ENCODE measurements at places on chromosomes 6 and 20.

DNA sequence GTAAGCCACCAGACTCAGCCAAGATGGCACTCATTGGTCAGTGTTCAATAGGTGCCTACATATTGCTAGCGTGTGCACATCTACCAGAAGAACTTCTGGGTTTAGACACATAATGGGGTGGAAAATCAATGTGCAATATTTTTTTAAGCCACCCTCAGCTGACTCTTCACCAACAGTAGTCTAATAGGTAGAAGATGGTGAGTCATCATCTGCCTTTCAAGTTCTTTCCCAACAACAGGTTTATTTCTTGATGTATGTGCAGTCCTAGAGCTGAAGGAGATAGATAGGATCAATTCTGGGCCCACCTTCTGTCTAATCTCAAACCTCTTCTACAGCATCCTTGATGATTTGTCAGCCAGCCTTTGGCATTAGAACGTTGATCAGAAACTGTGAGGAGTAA lies 41.3 kb downstream of the IRAK1BP1 start:
- no peak for DNase-seq

- no peak for DNase-seq
Measured at GRCh38 chr20:64206614-64207013, 42.4 kb downstream of the MYT1 start.

DNA sequence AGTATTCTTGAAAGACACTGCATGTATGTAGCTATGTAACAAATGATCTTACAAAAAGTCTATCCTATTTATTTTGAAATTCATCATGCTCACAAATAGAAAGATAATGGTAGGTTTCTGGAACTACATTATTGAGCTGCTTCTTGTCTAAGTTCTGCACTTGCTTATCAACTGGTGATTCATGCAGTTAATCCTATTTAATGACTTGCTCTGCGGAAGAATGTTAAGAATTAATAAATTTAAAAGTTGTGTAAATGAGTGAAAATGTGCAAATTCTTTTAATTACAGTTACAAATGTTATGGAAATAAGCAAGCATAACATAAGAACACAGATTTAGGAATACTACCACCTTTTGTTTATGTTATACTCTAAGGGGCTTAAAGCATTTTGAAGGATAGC lies 67.1 kb upstream of the MCM9 start:
- no peak for DNase-seq

GRCh38 chr20:22379472-22379871 lies 204.9 kb downstream of the FOXA2 start:
- no peak for DNase-seq

DNA sequence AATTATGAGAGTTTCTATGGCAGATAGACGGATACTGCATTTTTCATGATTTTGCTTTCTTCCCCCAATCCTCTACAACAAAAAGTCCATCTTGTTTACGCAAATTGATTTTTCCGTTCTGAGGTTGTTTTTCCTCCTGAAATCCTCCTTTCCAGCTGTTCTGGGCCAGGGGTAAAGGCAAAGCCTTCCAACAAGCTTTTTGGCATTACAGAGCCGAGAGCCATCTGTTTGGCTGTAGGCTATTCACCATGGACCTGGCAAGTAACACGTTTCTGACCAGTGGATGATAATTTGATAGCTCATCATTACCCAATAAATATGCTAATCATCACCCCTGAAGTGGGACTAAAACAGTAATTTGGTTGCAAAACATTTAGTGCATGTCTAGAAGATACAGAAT lies 226.5 kb downstream of the CBLN4 start:
- no peak for DNase-seq

GRCh38 chr6:18431581-18431980 lies 44.4 kb downstream of the RNF144B start:
- DNase-seq, result no peak

- DNase-seq, result no peak
Measured at GRCh38 chr6:168149015-168149414, 70.0 kb upstream of the FRMD1 start.

DNA sequence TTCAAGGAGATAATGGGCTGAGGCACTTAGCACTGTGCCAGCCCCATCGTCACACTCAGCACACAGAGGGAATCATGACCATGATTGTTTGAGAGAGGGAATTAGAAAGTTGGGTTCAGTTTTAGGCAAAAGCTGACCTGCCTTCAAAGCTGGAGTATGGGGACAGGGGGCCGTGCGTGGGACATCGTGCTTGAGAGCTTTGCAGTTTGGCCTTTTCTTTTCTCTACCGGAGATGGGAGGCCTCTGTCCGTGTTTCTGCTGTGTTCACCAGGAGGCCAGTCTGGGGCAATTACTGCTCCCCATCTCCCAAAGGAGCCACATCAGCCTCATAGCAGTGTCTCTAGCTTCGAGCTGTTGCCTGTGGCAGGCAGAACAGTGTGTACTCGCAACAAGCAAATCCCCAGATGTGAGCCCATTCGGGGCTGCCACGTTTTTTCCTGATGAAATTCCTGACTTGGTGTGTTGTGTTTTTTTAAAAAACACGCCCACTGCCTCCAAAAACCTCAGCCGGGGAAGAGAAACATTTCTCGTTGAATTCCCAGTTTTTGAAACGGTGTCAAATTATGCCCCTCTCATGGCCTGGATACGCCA lies 20.2 kb downstream of the EYA2 start:
- no peak for DNase-seq

GRCh38 chr6:69729870-69730449 lies 66.8 kb downstream of the LMBRD1 start:
- DNase-seq, result no peak

DNA sequence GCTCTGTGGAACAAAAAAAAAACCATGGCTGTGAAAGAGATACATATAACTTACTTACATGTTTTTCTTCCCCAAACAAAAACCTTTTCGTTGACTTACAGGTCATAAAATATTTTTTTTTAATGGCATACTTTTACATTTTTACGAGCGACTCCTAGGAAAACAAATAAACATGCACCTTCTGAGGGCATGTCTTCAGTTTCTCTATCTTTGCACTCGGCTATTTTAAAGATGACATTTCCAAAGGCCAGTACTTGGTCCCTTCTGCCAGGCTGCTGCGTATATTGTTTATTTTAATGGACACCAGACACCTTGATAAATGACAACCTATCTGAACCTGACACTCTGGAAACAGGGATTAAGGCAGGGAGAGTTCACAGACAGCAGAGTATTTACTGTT lies 49.4 kb downstream of the PIGU start:
- no peak for DNase-seq

GRCh38 chr20:36167902-36168503 lies 13.5 kb downstream of the EPB41L1 start:
- no peak for DNase-seq

DNA sequence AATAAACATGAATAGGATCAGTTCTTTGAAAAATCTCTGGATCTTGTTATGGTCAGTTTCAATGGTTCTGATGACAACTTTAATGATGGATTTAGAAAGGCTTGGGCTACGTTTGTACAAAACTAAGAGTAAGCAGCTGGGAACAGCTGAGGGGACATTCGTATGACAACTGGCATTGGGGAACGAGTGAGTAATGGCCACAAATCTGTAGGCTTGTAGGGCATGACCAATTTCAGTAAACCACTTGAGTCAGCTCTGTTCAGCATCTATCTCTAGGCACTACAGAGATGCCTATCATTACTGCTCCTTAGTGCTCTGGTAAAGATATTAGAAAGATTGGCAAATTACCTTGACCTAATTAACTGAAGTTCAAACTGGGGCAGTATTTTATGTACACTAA lies 1375.6 kb downstream of the EPHA7 start:
- DNase-seq, result no peak

DNA sequence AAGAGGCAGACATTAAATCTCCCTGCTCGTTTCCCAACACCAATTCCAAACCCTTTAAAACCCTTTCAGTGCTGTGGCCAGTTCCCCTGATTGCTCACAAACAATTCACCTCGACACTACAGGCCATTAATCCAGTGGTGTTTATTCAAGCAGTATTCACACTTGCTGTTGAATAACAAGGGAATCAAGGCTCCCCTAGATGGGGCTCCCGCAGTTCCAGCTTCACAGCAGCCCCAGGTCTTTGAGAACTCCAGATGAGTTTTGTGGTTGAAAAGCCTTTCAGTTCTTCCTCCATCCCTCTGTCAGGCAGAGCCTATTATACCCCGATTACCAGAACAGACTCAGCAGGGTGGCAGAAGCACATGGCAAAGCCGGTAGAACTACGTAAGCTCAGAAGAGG lies 36.2 kb downstream of the JAG1 start:
- DNase-seq, result no peak

DNA sequence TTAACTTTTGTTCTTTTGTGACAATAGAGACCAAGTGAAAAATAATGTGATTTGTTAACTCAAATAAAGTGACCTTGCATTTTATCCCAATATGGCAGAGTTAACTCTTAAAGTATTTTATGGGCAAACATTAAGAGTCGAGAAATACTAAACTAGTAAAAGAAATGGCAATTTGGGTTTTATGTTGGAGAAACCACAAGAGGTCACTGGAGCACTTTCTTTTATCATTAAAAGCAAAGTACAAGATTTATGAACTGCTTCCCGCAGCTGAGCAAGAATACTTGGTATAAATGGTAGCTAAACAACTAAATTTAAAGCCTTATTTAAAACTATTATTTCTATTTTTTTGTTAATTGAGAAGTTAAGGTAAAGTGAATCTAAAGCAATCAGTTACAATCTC lies 33.5 kb upstream of the MCM9 start:
- DNase-seq, result no peak

GRCh38 chr6:5617179-5617578 lies 355.9 kb downstream of the FARS2 start:
- DNase-seq, result no peak

- DNase-seq, result peak; percentile 46
Measured at GRCh38 chr6:26286168-26286877, 78.7 kb upstream of the BTN3A2 start.

- DNase-seq, result no peak
Measured at GRCh38 chr20:10476319-10476724, 41.2 kb downstream of the SLX4IP start.

DNA sequence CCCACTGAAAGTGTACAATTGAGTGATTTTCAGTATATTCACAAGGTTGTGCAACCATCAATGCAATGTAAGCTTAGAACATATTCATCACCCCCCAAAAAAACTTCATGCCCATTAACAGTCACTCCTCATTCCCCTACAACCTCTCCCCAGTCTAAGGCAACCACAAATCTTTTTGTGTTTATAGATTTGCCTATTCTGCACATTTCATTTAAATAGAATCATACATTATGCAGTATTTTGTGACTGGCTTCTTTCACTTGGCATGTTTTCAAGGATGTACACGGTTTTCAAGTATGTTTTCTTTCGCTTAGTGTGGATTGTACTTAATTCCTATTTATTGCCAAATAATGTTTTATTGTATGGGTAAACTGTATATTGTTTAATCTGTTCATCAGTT lies 329.3 kb upstream of the RNF24 start:
- no peak for DNase-seq

GRCh38 chr20:40650707-40651106 lies 38.3 kb downstream of the MAFB start:
- no peak for DNase-seq

DNA sequence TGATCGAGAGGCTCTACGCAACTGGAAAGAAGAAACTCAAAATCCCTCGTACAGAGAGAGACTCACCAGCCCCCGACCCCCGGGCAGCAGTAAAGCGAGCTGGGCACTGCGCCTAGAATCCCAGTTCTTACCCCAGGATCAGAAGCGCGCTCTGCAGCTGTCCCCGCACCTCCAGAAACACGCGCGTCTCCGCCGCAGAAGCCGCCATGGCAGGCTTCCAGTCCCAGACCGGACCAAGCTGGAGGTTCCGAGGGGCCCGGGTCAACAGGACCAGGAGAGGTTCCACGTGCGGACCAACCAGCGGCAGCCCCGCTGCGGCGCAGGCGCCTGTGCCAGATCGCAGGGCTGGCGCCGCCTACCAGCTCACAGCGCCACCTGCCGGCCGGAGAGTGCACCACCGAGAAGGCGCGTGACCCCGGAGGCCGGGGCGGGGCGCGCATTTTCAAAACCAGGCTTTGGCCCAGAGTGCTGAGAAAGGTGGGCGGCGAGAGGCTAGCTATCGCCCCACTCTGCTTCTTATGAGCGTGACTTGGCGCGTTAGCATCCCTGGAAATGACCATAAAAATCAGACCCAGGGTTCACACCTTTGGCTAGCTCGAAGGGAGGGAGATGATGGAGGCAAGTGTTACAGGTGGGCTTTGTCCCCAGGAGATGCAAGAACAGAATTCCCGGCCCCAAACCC lies at the start of gene UBE3D:
Gene UBE3D, minus strand, starts transcription at position 331 of the 682 bp plus-strand sequence. Its CDS starts 123 bp downstream, at position 208.
- no peak for DNase-seq

- no peak for DNase-seq
Measured at GRCh38 chr6:293193-294174, 1.2 kb downstream of the DUSP22 start.

- no peak for DNase-seq
Measured at GRCh38 chr6:41406728-41407489, 71.5 kb downstream of the NCR2 start.

GRCh38 chr6:15280028-15280427 lies 34.2 kb downstream of the JARID2 start:
- DNase-seq, result no peak

- no peak for DNase-seq
Measured at GRCh38 chr6:128057946-128058345, 157.1 kb upstream of the THEMIS start.

DNA sequence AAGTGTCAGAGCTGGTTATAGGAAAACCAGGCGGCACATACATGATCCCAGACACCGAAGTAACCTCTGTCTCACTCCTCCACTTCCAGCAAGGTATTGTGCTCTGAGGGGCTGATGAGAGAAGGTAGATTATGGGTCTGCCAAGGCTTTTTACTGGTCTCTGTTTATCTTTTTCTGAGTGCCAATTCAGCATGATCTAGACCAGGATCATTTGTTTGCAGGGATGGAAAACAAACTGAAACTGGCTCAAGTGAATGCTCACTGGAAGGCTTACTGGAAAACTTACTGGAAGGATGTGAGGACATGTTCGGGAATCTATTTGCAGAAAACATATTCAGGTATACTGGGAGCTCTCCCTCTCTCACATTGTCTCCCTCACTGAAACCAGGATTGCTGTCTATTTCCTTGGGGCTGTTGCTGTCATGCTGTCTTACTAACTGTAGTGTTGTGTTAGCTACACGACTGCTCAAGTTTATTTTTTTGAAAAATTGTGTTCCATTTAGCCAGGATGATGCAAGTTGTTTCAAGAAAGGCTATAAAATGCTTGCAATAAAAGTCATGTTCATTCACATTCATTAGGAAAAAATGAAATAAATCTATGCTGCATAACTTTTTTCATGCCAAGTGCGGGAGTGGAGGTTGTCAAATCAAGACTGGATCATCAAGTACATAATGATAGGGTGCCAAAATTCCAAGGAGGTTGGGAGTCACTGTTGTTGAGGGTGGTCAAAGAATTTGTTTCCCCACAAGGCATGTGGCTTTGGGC lies 37.0 kb downstream of the KLHL31 start:
- no peak for DNase-seq

- no peak for DNase-seq
Measured at GRCh38 chr6:122804962-122805485, 16.0 kb downstream of the SMPDL3A start.

- DNase-seq, result no peak
Measured at GRCh38 chr6:24658573-24659560, 7.8 kb downstream of the TDP2 start.

DNA sequence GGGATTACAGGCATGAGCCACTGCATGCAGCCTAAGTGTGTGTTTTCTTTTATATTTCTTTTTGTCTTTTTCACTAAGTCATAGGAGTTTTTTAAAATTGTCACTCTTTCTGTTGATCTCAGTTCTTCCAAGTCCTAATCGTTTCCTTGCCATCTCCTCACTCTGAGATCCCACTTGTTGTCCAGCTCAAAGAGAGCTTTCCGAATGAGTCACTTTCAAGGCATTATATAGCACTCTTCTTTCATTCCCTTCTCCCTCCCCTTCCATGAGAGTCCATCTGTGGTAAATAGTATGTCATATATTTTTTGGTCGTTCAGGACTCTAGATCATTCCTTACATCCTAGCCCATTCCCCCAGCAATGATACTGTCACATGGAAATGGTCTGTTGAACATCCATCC lies 4.3 kb downstream of the VAPB start:
- DNase-seq, result no peak
